T-helper 1 cell (primary cell): ENCODE measurements at places on chromosomes 7 and 10.

DNA sequence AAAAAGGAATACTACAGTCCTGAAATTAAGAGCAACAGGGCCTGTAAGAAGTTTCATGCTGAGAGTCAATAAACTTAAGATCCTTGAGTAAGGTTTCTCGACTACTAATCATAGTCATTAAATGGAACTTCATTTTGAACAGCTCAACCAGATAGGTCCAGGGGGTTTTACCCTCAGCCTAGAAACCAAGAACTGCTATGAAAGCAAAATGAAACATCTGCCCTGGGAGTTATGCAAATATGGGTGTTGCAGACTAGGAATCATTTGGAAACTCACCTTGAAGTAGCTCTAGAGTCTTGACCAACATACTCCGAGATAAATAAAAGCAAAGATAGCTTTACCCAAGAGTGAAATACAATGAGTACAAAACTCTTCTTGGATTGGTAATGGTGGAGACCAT, 128.0 kb downstream of the HGF start:
- no peak for DNase-seq

DNA sequence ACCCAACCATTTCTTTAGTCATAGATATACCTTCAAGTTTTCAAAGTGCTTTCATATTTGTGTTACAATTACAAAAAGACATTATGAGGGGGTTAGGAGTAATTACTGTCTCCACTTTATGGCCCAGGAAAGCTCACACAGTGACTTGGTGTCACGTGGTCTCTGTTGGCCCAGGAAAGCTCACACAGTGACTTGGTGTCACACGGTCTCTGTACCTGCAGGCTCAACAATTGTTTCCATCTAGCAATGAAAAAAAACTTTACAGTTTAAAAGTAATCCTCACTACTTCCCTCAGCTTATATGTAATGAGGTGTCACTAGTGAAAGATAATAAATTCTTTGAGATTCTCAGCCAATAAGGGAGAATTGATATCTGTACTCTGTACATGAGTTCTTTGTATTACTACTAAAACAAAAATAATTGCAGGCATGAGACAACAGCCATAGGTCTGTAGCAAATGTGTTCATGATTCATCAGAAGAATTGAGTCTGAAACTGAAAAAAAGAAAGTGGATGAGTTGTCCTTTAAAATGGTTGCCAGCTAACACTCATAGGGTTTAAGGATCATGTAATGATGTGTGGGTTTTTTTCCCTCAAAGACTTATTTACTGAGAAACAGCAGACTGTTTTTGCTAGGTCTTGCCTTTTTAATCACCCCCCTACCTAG, 10.9 kb downstream of the OGDH start:
- DNase-seq = peak; percentile 61

- no peak for DNase-seq
Observed at GRCh38 chr7:151078233-151079040, 2.2 kb downstream of the FASTK start.

DNA sequence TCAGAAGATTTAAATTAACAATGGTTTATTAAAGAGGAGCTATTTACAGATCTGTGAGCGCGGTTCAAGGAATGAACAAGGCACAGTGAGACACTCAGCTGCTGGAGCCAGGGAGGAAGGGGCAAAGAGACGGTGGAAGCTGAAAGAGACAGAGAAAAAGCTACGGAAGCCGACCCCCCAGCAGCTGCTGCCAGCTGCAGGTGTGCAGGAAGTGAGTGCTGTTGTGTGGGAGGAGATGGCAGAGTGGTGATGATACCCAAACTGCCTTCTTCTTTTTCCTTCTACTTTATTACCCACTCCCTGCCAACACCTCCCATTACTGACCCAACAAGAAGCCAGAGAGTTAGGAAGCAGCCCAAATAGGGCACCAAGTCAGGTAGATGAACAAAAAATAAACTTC, 41.9 kb upstream of the MBL2 start:
- no peak for DNase-seq

- peak; percentile 15 for DNase-seq
Observed at GRCh38 chr7:107891636-107892366, 818 bp downstream of the DLD start.

DNA sequence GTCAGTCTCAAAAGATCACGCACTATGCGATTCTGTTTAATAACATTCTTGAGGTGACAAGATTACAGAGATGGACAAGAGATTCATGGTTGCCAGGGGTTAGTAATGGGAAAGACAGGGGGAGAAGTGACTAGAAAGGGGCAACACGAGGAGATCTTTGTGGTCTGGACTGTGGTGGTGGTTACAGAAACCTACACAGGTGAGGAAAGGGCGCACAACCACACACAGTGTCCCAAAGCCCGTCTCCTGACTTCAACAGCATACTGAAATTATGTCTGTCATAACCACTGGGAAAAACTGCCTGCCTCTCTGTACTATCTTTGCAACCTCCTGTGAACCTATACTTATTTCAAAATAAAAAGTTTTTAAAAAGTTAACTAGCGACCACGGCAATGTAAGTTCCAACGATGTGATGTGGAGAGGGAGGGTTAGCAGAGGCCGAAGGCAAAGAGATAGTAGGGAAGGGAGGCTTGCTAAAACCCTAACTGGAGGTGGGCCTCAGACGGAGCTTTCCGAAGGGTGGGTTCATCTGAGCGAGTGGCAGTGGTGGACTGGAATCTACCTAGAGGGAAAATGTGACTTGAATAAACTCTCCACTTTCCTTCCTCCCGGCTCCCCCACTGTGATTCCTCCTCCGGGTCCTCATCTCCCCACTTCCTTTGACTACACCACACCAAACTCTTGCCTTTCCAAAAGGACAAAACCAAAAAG, 43.7 kb downstream of the GNA12 start:
- no peak for DNase-seq

GRCh38 chr10:80945264-80945880, 407.7 kb downstream of the SH2D4B start:
- no peak for DNase-seq

- DNase-seq = no peak
Observed at GRCh38 chr10:120115959-120116358, 223.4 kb downstream of the SEC23IP start.

GRCh38 chr7:19465861-19466260, 243.0 kb downstream of the POLR1F start:
- DNase-seq = no peak

GRCh38 chr7:41163991-41164390, 538.9 kb downstream of the INHBA start:
- no peak for DNase-seq
